Liver (tissue), 10 donors: ENCODE measurements at places on chromosomes 16 and 17. TPM values are rescaled to one million over a fixed set of nuclear protein-coding genes. Genes with fewer than 3 reads are reported as not detected.

Gene ENDOV
- 10.7 TPM for total RNA-seq

Gene DBNDD1
- 0.09 TPM for total RNA-seq

Gene KRTAP2-1
- total RNA-seq: not detected

GRCh38 chr17:40556884-40557414 is 8.3 kb downstream of the CCR7 start:
- H3K36me3 ChIP-seq: no peaks in the 10 kb centered on the region
- peaks cover 12% of the 10 kb centered on the region for H3K4me1 ChIP-seq
- no peaks in the 10 kb centered on the region for H3K27me3 ChIP-seq
- DNase-seq: peak; percentile 31
- H3K27ac ChIP-seq: no peak overlapping the region

- H3K4me3 ChIP-seq: no peak overlapping the region
- no peak for DNase-seq
- peaks cover 3% of the 10 kb centered on the region for H3K27me3 ChIP-seq
- H3K4me1 ChIP-seq: no peaks in the 10 kb centered on the region
- no peak overlapping the region for H3K27ac ChIP-seq
These were observed 46.9 kb upstream of the DLX4 start for GRCh38 chr17:49922095-49922494.

GRCh38 chr16:51523400-51523799 is 372.3 kb upstream of the SALL1 start:
- peaks cover 4% of the 10 kb centered on the region for H3K4me1 ChIP-seq
- DNase-seq: no peak
- H3K4me3 ChIP-seq: no peak overlapping the region
- no peaks in the 10 kb centered on the region for H3K36me3 ChIP-seq
- H3K27me3 ChIP-seq: no peaks in the 10 kb centered on the region
- H3K27ac ChIP-seq: peak overlapping the region; percentile 89
